ENCODE measurements at places on chromosomes 11 and 22.

DNA sequence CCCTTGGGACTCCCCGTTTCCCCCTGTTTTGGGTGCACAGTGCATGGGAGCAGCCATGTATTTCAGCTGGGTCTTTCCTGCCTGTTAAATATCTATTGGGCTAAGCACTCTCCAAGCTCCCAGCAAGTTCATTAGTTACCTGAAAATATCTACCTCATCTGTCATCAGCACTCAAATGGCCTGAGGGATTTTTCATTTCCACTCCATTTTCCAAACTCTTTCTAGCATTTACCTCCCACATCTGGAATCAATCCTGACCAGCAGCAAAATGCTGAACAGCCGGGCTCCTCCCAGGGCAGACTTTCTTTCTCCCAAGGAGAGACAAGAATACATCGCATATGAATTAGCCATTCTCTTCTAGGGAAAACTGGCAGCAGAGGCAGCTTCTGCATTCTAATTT is 273.5 kb upstream of the MPPED2 start:
- no peak for DNase-seq

DNA sequence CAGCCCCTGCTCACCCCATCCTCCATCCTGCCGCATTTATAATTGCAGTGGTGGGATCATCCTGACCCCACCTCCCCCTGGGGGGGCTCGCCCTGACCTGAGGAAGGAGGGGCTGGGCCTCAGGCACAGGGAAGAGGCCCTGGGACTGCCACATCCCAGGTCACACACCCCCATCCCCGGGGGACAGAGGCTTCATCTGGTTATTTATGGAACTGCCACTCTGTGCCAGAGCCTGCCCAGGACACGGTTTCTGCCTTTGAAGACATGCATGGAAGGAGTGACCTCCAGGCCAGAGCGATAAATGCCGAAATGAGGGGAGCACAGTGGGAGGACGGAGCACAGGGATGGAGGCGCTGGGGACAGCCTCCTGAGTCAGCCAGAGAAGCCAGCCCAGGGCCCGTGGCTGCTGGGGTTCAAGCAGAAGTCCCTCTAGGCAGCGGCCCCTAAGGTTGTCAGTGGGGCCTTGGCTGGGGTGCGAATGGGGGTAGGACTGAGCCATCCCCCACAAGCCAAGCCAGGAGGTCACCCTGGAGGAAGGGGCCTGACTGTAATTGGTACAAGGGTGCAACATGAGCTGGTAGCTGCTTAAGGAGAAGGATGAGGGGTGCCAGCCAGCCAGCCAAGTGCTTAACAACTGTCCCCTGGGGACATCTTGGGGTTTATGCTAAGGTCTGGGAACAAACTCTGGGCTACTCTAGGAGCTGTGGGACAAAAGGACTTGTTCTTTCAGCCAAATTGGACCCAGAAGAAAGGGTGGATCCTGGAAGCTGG is 51.4 kb upstream of the SHISAL1 start:
- no peak for DNase-seq

- no peak for DNase-seq
These were observed 30.6 kb upstream of the TFIP11 start for GRCh38 chr22:26542831-26543230.

DNA sequence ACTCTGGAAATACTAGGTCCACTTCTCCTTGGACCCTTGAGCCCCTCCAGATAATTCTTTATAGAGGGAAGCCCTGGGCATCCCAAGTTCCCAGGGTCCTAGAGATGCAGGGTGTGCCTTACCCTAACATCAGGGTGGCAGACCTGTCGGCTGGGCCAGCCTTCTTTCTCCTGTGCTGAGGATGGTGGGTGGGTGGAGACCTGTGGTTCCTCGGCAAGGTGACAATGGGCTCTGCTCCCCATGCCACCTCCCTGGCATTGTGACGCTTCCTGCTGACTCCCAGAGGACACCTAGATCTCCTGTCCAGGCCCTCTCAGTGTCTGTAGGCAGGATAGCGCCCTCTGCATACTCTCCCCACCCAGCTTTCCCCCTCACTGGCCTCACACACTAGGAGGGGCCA is 3.8 kb upstream of the DERL3 start:
- no peak for DNase-seq

GRCh38 chr22:50225200-50225969 is 19.4 kb downstream of the TUBGCP6 start:
- DNase-seq, result no peak

DNA sequence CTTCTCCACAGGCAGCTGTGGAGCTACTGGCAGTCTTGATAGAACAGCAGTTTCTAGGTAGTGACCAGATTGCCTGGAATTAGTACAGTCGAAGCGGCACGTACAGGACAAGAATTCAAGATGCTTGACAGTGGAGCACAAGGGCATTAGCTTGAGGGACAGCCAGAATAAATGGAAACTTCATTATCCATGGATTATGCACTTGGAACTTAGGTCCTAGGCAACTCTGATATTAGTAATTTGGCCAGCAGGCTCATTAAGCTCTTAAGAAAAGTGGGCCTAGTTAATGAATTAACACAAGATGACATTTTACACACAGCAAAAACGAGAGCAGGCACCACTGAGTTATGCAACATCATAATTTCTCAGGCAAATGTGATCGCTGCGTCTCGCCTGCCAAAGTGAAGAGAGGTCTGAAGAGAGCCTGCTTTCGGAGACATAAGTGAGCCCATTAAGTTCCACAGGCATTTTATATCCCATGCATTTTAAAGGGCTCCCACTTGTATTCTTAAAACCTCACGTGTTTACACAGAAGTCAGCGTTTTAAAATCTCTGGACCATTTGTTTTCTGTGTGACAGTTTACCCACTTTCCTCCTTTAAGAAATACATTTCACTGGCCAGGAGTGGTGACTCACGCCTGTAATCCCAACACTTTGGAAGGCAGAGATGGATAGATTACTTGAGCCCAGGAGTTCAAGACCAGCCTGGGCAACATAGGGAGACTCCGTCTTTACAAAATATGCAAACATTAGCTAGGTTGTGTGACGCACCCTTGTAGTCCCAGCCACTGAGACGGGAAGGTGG is 66.2 kb downstream of the COMMD9 start:
- DNase-seq, result no peak

- no peak for DNase-seq
These were observed 10.7 kb downstream of the DENND5A start for GRCh38 chr11:9254416-9254815.

- no peak for DNase-seq
These were observed 89.8 kb downstream of the PIWIL4 start for GRCh38 chr11:94656968-94657367.

DNA sequence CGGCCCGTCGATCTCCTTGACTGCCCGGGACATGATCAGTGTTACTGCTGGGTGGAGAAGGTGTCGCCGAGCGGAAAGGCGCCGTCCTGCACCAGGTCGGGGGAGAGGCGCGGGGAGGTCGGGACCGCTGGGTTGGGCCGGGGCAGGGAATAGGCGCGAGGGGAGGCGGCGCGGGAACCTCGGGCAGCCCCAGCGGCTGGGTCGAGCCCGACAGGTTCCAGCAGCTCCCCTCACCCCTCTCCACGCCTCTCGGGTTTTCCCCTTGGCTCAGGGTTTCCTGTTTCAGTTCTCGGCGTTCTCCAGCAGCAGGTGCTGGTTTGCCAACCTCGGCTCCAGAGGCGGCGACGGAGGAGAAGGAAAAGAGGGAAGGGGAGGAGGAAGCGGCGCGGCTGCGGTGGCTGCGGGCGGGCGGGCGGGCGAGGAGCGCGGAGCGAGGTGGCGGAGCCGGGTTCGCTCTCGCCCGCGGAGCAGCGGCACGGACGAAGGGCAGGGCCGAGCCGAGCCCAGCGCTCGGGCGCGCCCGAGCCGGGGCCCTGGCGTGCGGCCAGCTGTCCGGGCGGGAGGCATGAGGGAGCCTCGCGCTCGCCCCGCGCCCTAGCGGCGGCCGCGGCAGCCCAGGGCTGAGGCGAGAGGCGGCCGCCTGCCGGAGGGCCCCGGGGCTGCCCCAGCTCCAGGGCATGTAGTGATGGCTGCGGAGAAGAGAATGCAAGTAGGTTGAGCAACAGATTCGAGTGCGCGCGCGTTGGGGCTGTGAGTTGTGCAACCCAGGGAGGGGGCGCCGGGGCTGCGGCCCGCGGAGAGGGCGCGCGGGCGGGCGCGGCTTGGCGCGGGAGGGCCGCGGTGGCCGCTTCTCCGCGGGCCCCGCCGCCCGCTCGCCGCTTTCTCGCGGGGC is at the start of gene ZC3H12C:
ZC3H12C (plus strand) TSS at position 878 of the 892 bp plus-strand sequence. CDS start 20 bp downstream, outside the sequence.
- DNase-seq, result peak; percentile 40

DNA sequence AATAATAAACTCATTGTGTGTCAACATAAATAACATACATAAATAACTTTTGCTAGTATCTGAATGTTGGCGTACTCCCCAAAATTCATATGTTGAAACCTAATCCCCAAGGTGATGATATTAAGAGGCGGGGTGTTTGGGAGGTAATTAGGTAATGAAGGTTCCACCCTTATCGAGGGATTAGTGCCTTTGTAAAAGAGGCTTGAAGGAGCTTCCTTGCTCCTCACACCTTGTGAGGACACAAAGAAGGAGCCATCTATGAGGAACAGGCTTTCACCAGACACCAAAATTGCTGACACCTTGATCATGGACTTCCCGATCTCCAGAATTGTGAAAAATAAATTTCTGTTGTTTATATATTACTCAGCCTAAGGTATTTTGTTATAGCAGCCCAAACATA is 33.9 kb upstream of the CXCR5 start:
- no peak for DNase-seq

GRCh38 chr11:12382451-12382850 is 5.1 kb downstream of the PARVA start:
- DNase-seq, result no peak

- no peak for DNase-seq
These were observed 99.4 kb upstream of the BLID start for GRCh38 chr11:122215244-122215992.

- no peak for DNase-seq
These were observed 4.3 kb upstream of the NHERF4 start for GRCh38 chr11:119180729-119181676.

GRCh38 chr11:44188643-44189042 is 93.2 kb downstream of the EXT2 start:
- DNase-seq, result no peak

GRCh38 chr11:76215941-76216340 is 9.6 kb upstream of the WNT11 start:
- no peak for DNase-seq

DNA sequence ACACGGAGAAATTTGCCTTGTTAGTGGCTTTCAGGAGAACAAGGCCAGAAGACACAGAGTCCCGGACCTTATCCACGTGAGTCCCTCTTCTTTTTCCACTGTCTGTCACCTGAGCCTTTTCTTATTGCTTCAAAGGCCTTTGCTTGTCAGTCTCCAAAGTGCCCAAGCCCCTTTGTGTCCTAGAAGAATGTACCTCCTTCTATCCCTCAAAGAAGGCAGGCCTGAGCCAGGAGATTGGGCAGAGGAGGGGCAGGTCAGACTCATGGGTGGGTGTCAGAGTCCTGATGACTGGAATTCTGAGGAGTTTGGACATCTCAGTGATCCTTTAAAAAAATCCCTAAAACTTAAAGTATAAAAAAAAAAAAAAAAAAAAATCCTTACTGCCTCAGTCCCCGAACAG is 299.6 kb upstream of the NCAM1 start:
- DNase-seq, result no peak

GRCh38 chr11:121550247-121551030 is 97.7 kb upstream of the SORL1-AS1 start:
- DNase-seq, result no peak

- no peak for DNase-seq
These were observed 61.7 kb downstream of the ETS1 start for GRCh38 chr11:128525411-128526243.

GRCh38 chr22:17913801-17914347 is 110.5 kb downstream of the MICAL3 start:
- no peak for DNase-seq

DNA sequence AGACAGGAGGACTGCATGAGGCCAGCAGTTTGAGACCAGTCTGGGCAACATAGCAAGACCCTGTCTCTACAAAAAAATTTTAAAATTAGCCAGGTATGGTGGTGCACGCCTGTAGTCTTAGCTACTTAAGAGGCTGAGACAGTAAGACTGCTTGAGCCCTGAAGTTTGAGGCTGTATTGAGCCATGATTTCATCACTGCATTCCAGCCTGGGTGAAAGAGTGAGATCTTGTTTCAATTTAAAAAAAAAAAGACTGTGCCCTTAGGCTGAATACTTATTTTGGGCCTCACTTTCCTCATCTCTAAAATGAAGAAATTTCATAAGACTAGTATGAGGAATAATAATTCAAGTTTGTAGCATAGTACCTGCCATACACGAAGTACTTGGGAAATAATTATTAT is 6.9 kb downstream of the AQP11 start:
- DNase-seq, result no peak

DNA sequence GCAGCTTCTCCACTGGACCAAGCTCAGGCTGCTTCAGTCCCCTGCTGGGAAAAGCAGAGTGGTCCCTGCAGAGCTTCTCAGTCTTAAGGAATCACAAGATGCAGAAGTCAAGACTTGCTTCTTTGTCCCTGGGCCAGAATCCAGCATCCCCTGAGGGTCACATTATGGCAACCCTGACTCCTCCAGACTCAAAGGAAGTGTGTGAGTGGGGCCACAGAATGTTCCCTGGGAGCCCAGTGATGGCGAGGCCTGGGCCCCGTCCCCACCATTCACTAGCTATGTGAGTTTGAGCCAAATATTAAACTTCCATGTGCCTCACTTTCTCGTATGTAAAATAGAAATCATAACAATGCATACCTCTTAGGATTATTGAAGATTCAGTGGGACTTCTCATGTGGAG is 122.2 kb upstream of the NCAM1 start:
- DNase-seq, result no peak
